HS-5 (cell line): ENCODE measurements at places on chromosomes 6 and 20.

DNA sequence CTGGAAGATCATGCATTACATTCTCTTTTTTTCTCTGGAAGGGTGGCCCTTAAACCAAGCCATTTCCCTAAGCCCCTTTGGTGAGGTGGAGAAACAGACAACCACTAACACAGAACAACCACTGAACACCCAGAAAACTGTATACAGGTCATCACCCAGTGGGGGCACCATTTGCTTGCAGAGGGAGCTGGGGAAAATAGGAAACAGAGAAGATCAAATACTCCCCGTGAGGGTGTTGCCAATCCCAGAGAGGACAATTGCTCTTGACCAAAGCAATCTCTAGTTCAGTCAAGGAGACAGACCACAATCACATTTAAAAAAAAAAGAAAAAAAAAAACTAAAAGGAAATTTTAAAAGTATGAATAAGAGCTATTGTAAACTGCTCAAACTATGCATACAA is 865 bp upstream of the DAAM2 start:
- DNase-seq = no peak

GRCh38 chr20:57160985-57161384 is 105.5 kb downstream of the BMP7 start:
- DNase-seq = no peak

- no peak for DNase-seq
Measured at GRCh38 chr6:17542243-17542642, 57.9 kb upstream of the FAM8A1 start.

DNA sequence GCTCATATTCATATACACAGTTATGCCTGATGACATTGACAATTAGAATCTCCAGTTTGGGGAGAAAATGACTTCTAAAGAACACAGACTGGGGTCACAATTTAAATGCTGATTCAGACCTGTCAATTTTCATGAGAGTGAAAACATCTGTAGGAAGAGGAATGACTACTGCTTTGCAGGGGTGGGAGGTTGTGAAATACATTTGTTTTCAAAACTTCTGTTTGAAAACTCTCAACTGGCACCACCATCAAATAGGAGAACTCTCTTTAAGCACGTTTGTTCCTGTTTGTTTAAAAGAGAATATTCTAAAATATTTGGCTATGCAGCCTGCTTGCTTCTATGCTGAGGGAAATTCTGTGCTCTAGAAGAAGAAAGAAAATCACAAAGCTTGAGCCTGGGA is 50.8 kb upstream of the ADGRF5 start:
- DNase-seq = no peak

DNA sequence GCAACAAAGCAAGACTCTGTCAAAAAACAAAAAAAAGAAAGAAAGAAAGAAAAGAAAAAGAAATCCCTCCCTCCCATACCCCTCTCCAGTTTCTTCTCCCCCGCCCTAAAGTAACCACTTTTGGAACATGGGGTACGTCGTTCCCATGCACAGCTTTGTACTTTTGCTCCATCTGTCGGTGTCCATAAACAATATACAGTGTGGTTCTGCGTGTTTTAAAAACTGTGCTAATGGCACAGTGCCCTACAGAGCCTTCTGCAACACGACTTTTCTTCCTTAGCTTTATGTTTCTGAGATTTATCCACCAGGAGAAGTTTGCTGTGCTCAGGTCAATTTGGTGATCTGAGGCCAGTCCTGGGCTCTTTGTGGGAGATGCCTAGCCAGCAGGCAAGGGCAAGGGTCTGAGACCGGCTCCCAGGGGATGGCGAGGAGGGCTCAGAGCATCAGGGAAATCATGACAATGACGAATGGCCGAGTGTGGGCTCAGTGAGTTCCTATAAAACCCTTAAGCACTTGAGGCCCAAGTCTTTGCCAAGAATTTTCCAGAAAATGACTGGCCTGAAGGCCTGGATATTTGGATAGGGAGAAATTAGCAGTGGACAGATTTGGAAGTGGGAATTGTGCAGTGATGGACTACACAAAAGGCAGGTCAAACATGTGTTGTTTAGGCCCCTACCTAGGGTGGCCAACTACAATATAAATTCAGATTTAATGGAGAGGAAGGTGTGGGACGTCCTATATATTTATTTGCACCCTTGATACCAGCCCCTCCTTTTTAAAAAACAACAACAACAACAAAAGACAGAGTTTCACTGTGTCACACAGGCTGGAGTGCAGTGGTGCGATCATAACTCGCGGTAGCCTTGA is 1.9 kb upstream of the BCAS4 start:
- no peak for DNase-seq

- no peak for DNase-seq
Measured at GRCh38 chr20:10465135-10465534, 30.0 kb downstream of the SLX4IP start.

DNA sequence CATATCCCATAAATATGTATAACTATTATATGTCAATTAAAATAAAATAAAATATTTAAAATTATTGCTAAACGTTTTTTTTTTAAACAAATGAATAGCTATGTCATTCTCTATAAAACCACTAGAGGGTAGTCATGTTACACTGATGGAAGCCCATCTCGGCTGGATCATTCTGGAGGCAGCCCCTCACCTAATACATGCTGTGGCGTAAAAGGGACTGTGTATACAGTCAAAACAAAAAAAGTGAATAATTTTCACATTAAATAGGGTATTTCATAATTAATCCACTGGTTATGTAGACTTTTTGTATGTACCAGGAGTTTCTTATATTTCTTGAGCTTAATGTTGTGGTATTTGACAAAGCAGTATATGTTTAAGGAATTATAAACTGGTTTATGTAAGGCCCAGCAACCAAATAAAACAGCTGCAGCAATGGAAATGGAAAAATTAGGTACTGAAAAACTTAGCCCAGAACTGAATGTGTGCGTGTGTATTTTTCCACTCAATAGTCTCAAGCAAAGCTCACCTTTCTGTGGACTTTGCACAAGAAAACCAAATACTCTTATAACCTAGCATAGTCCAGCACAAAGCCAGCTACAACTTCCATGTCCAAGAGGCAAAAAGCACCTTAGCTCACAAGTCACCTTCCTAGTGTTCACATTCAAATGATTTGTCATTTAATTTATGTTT is 81.7 kb downstream of the COL9A1 start:
- peak; percentile 2 for DNase-seq

GRCh38 chr6:27810768-27811450 is 101.3 kb downstream of the OR2B2 start:
- DNase-seq = no peak

DNA sequence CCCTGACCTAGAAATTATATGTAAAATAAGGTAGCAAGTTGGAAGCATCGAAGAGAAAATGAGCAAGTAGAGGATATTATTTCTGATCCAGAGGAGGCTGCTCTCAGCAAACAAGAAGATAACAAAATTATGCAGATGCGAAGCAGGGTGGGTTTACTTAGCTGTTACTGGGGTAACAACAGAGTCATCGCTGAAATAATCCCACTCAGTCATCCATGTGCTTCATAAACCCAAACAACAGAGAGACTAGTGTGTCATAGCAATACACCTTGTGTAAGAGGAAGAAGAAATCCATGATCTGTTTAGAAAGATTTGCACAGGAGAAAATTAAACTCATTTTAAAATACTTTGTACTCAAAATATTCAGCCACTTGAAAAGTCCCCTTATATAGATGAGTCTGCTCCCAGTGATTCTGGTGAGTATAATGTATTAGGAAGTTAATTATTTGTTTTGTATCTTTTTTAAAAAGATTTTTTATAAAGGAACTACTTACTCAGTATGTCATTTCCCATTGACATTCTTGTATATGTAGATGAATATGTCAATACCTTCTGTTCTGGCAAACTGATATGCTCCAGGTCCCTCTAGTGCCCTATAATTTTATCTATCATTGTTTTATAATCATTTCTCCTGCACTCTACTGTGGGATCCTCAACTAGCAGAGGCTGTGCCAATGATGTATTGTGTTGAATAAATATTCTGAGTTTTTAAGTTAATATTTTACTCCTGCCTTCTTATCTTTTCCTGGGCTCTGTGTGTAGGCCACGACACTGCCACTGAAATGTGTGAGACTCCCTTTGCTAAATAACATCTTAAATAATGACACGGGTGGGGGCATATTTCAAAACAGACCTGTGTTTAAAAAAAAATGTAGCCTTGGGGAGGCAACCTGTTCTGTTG is 8.6 kb upstream of the HIVEP2 start:
- DNase-seq = no peak

DNA sequence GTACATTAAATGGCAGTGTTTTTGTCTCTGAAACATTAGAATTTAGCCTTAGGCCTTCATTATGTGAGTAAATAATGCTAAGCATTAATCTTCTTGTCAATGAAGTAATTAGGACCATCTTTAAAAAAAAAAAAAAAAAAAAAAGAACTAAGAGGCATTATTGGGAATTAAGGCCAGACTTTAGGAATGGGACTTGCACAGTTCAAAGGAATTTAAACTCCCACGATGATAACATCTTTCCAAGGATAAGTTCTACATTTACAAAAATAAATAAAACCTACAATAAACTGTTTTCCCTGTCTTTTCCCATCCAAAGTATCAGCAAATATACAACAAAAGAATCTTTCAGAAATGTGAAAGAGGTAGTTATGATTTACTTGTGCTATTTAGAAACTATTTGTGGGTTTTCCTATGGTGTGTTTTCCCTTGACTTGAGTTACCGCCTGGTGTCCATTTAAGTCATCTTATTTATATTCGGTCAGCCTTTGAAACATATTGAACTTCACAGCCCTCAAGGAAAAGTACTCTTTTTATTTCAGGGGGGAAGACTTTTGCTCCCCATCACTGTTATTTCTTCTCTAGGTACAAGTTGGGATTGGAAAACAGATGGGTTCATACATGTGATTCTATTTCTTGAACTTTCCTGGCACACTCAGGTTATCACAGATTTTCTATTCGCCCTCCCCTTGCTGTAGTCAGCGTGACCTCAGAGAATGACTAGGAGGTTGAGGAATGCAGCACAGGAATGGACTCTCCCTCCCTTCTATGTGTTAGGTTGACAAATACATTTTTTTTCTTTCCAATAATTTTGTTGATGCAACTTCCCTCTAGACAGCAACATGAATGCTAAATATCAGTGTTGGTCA is 13.6 kb downstream of the STMND1 start:
- peak; percentile 80 for DNase-seq

DNA sequence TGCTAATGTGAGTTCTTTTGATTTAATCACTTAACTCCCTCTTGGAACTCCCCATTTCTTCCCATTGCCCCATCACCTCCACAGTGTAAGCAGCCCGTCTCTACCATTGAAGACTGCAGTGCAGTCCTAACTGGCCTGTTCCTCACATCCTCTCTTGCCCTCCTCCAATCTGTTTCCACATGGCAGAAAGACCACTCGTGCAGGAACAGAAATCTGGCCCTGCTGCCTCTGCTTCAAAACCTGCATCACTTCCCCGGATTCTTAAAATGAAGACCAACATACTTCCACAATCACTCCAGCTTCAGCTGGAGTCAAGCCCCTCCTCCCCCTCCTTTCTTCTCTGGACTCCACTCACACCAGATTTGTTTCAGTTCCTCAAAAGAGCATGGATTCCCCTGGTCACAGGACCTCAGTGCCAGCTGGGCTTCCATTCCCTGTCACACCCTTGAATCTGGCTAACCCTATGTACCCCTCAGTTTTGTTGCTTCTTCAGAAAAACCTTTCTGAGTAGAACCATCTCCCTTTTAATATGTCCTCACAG is 802.3 kb downstream of the MAFB start:
- DNase-seq = no peak

DNA sequence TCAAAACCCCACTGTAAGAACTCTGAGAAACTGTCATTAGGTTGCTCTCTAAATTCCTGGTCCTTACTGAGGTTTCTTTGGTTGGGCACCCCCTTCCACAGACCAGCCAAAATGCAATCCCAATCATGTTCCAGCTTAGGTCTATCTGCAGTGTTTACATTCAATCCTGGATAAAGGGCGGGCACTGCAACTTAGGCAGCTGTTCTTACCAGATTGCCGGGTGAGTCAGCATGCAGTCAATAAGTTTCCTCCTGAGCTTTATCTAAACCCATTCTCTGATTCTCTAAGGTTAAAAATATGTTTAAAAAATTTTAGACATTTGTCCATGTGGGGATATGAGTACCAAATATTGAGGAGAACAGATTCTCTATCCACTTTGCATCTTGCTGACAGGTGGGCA is 197.8 kb downstream of the HAO1 start:
- DNase-seq = peak; percentile 79
